ENCODE measurements at places on chromosomes 5 and 9. TPM values are rescaled to one million over a fixed set of nuclear protein-coding genes. Genes with fewer than 3 reads are reported as not detected.

DNA sequence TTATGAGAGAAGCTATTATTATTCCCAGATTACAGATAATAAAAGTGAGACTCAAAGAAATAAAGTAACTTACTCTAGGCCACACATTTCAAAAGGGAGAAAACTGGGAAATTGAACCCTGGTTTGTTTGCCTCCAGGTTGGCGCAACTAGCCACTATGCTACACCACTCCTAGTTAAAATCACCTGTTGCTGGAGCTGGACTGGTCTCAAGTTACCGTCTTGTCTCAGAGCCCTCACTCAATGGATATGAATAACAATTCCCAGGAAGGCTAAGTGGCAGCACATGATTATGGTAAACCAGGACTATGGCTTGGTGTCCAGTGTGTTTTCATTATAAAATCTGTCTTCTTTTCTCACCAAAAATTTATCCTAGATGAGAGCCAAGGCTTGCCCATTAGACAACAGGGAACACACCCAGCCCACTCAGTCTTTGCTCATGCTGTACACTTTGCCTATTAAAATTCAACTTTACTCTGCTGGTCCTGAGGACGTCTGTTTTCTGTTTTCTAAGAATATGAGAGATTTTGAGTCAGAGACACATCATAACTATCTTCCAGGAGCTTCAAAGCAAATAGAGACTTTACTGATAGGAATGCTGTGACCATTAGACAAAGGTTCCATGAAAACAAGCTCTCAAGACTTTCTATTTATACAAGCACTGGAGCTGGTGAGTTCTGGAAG lies 58.1 kb downstream of the ADRB2 start:
- no peak for DNase-seq

DNA sequence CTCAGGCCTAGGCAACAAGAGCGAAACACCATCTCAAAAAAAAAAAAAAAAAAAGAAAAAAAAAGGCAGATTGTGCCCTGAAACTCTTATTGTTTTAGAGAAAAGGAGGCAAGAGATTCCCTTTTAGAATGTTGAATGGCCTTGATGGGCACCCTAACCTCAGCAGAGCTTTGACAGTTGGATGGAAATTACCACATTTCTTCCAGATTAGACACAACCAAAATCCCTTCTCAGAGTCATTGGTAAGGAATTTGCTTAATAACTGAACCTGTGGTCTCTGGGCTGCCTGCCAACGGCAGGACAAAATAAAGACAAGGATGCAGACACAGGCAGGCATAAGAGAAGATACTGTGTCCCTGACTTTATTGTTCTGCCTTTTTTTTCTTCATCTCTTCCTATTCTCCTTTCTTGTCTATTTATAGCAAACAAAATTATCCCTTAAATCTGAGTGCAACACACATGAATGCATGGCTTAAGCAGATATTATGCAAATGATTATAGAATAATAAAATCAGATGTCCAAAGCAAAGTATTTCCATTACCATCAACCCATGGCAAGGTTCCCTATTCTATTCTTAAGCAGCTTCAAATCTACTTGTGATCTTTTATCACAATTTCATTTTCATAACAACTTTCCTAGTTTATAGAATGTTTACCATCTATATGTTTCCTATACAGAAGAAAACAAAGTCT lies 37.3 kb upstream of the TRIO start:
- DNase-seq = peak; percentile 77

DNA sequence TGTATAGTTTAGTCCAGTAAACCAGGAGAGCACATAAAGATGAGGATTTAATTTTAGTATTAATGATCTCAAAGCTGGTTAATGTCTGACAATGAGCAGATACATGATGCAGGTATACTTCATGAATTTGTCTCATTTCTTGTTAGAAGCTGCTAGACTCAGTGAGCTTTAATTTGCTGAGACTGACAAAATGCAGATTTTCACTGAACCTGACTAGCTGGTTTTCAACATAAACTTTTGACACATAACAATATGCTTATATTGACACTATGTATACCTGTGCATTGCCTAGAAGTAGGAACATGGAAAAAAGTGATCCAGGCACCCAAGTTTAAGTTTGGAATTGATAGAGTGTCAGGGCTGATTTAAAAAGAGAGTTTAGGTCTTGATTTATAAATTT lies 10.8 kb downstream of the UBLCP1 start:
- no peak for DNase-seq

CARD9 gene
- total RNA-seq = 1.1 TPM

IL5 gene
- total RNA-seq = not detected

ZNF346 gene
- total RNA-seq = 17.9 TPM

Measured in fibroblast of the aortic adventitia (primary cell).